NCI-H1694 treated with DMSO at 0.1 percent for 48 hours (cell line): ENCODE measurements at places on chromosomes 13 and 19.
A peak's percentile ranks its signal among the peaks of the same experiment; 100 is the strongest.

DNA sequence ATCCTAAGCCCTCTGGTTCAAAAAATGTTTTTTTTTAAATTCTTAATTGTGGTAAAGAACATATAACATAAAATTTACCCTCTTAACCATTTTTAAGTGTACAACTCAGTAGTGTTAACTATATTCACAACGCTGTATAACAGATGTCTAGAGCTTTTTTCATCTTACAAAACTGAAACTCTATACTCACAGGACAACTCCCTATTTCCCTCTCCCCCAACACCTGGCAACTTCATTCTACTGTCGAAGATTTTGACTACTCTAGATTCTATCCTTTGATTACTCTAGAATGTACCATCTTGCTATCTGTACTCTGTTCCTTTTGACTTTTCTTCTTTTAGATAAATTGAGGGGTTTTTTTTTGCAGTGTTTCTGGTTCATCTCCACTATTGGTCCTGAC lies 200.4 kb downstream of the KLF12 start:
- no peak for DNase-seq

GRCh38 chr19:3479834-3480215 lies 500 bp downstream of the SMIM24 start:
- no peak for DNase-seq

DNA sequence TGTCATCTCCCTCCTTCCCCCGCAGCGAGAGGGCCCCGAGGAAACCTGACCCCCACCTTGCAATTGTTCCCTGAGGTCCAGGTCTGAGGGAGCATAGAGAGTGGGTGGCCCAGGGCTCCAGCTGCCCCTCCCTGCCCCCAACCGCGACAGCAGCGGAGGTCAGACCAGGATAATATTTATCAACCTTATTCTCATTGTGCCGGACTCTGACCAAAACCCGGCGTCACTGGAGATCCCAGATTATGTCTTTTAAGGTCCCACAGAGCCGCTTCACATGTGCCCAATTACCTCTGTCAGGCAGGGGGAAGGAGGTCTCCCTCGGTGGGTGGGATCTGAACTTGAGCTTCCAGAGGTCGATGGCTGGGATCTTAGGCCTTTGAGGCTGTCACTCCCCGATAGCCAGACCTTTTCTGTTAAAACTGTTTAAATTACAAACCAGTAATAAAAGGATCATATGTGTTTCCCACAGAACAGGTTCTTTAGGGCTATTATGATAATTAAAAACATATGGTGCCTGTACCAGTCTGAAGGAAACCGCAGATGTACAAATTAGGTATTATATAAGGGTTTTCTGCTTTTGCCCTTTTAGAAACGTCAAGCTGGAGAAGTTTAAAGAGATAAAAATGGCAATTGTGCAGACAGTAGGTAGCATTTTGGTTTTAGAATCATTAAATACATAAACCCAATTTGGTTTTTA lies 195.5 kb downstream of the ZNF536 start:
- DNase-seq = no peak

DNA sequence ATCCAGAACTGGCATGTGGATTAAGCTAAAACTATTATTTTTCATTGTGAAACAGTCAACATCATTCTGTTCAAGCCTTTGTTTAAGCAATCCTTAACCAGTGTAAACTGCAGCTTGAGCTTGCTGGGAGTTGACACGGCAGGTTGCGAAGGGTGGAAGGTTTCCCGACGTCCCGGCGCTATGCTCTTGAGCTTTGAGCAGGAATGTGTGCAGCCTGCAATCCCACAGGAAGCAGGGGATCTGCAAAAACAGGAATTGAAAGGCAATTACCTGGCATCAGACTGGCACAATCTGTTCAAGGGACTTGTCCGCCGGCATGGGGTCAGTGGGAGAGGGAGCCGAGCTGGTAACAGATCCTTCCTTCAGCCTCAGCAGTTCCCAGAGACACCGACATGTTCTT lies 586.7 kb upstream of the SGCG start:
- DNase-seq = no peak

GRCh38 chr19:35607661-35608060 lies 4.9 kb upstream of the HAUS5 start:
- no peak for DNase-seq

- no peak for DNase-seq
Measured at GRCh38 chr13:42893214-42893671, 98.8 kb downstream of the EPSTI1 start.

GRCh38 chr13:44237881-44238421 lies 135.7 kb upstream of the SERP2 start:
- DNase-seq = no peak

- no peak for DNase-seq
Measured at GRCh38 chr19:4455719-4456475, 1.7 kb downstream of the UBXN6 start.

- no peak for DNase-seq
Measured at GRCh38 chr19:10518444-10519361, 1.5 kb upstream of the S1PR5 start.

DNA sequence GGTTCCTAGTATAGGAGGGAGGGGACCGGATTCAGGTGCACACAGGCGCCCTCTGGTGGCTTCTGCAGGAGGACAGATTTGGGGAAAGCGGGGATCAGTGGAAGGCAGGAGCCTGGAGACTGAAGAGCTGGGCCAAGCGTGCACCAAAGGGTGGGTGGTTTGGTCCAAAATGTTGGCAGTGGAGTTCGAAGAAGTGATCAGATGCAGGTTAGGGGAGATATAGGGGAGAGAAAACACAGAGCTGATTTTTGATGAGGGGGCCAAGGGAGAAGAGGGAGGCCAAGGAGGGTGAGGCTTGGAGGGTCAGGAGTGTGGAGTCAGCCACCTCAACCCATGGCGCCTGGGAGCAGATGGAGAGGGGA lies 6.8 kb upstream of the CARM1 start:
- DNase-seq = peak; percentile 62

DNA sequence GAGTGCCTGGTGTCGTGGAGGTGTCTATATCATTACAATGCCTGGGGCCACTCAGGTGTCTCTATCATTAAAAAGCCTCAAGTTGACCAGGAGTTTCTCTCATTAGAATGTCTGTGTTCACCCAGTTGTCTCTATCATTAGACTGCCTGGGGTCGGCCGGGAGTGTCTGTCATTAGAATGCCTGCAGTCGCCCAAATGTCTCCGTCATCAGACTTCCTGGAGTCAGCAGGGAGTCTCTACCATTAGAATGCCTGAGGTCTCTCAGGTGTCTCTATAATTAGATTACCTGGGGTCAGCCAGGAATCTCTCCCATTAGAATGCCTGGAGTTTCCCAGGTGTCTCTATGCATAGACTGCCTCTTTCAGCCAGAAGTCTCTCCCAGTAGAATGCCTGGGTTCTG lies 1477.6 kb downstream of the UQCRFS1 start:
- no peak for DNase-seq

DNA sequence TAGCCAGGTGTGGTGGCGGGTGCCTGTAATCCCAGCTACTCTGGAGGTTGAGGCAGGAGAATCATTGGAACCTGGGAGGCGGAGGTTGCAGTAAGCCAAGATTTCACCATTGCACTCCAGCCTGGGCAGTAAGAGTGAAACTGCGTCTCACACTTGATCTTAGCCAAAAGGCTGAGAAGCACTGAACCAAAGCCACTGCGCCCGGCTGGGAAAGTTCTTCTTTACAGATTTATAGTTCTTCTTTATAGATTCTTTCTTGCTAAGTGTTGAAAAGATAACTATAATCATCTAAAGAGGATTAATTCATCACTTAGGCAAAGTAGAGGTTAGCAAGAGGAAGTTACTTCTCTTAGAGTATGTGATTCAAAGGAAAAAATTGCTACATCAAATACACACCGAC lies 11.1 kb downstream of the ZNF417 start:
- DNase-seq = no peak

GRCh38 chr13:50923272-50923671 lies 13.7 kb downstream of the RNASEH2B start:
- DNase-seq = no peak

GRCh38 chr19:10919352-10920287 lies 8.8 kb downstream of the YIPF2 start:
- no peak for DNase-seq

DNA sequence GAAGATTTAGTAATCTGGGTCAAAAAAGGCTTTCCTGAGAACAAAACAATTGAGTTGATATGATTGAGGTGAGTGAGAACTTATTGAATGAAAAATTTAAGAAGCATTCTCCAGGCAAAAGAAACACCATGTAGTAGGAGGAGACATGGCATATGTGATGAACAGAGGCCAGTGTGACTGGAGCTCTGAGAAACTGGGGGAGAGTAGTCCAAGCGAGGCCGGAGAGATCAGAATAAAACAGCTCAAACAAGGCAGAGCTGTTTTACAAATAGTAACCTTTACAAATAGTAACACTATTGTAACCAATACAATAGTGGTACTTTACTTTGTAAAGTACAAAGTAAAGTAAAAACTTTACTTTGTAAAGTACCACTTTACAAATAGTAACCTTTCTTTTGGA lies 1159.1 kb downstream of the PCDH9 start:
- no peak for DNase-seq
